ENCODE measurements at places on chromosomes 13 and 19. TPM values are rescaled to one million over a fixed set of nuclear protein-coding genes. Genes with fewer than 3 reads are reported as not detected.

- peak; percentile 92 for DNase-seq
These were observed 18.0 kb upstream of the PNMA8B start for GRCh38 chr19:46513461-46514236.

GRCh38 chr19:7640803-7641202 is 3.9 kb downstream of the STXBP2 start:
- DNase-seq, result no peak

DNA sequence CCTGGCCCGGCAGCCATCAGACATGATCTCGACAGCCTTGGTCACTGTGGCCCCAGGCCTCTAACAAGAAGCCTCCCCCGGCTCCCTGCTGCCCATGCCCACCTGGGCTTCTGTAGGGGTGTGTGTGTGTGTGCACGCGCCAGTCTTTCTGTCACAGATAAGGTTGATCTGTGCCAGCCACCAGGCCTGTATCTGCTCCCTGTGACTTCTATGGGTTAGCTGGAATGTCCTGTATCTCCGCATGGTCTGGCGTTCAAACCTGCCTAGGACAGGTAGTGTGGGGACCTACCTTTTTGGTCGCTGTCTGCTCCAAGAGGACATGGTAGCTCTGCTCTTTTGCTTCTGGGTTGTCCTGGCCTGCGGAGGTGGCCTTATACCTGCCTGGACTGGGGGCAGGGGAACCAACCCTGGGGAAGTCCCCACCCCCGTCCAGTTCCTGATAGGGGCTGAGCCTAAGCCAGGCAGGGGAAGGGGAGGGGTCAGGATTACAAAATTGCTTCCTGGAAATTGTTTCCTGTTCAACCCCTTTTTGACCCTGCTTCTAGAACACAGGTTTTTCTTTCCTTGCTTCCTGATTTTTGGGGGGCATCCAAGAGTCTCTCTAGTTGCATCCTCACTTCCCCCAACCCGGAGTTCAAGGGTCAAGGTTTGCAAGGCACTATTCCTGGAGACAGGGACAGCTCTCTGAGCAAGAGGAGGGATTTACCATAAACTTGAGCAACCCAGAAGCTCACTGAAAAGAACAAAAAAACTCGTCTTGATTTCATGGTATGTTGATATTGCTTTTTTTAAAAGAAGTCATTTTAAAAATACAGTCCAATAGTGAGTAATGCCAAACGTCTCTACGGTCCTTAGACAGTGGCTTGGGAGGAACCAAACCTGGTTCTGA is at the start of gene LRG1:
Gene LRG1 (minus strand): TSS at position 344 of the 889 bp plus-strand sequence. CDS start 23 bp downstream, at position 321.
- peak; percentile 90 for DNase-seq

Gene KASH5
- not detected for total RNA-seq

- no peak for DNase-seq
These were observed 9.3 kb downstream of the ALOX5AP start for GRCh38 chr13:30744681-30745077.

Gene RFX1
- total RNA-seq, result 1.8 TPM

DNA sequence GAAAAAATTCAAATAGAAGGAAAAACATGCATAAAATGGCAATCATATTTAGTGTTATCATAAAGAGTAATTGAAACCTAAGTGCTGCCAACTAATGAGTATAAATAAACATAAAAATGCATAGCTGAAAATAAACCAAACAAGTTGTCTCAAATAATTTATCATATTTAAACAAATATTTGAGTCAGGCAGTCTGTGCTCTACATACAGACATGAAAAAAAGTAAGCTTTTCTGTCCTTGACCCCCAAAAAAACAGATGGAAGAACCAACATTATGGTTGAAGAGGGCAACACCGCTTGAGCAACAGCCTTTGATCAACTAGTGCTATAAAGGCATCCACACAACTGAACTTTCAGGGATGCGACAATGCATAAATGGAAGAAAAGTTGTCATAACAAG is 735.1 kb upstream of the MIR17HG start:
- DNase-seq, result no peak

Gene VN1R4
- not detected for total RNA-seq

GRCh38 chr13:110240352-110240751 is 66.6 kb downstream of the COL4A1 start:
- no peak for DNase-seq

DNA sequence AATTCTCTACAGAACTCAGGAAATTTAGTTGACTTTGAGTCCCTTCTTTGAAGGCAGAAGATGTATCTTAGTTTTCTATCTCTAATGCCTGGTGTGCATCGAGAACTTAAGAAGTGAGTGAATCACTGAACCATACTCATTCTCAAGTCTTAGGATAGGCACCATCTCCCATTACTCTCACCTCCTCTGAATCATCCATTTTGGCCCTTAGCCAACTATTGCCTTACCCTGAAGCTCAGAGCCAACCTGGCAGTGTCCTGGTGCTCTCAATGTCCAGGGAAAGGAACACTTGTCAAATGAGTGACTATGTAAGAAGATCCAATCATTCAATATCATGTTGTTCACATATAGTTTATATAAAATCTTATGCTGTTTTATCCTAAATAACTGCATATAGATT is 146.6 kb downstream of the RGCC start:
- no peak for DNase-seq

- DNase-seq, result no peak
These were observed 15.4 kb downstream of the CEBPA start for GRCh38 chr19:33286899-33287298.

GRCh38 chr13:21364916-21365315 is 94.2 kb downstream of the ZDHHC20 start:
- DNase-seq, result no peak

DNA sequence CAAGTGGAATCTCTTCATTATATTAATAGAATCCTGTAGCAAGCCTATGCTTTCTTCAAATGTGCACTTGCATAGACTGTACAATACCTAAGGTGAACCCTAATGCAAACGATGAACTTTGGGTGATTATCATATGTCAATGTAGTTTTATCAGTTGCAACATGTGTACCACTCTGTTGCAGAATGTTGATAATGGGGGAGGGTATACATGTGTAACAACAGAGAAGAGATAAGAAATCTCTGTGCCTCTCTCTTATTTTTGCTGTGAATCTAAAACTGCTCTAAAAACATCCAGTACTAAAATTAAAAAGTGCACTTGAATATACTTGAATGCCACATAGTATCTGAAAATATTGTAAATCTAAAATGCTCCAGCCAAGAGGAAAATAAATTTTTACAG is 820.8 kb upstream of the MIR17HG start:
- no peak for DNase-seq

GRCh38 chr13:50812242-50812641 is 31.2 kb downstream of the DLEU7 start:
- DNase-seq, result no peak

DNA sequence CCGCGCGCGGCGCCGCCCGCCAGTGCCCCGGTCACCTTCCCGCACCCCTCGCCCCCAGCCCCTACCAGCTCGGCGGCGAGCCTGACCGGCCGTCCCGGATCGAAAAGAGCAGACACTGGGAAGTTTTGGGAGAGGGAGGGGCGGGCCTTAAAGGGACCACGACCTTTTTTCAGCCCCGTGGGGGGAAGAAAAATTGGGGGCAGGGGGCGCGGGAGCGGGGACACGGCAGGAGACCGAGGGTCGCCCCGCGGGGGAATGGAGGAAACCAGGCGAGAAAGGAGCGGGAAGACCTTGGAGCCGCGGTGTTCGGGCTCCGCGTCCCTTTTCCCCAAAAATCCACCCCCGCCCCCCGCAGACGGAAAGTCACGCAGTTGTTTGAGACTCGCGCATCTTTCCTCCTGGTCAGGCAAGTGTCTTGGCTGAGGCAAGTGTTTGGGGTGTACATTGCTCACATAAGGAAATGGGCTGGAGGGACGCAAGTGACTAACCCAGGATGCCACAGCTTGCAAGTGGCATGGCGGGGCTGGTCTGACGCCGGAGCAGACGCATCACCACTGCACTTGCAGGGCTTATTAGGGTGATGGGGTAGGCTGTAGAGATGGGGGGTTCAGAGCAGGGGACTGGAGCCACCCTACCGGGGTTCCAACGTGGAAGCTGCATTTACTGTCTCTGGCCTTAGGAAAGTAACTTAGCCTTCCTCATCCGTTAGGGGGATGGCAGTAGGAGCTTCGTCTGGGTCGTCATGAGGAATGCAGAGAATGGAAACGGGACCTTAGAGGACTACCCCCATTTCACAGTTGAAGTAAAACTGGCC is 2.7 kb upstream of the HNRNPL start:
- peak; percentile 56 for DNase-seq

Gene SHISA7
- total RNA-seq, result not detected

DNA sequence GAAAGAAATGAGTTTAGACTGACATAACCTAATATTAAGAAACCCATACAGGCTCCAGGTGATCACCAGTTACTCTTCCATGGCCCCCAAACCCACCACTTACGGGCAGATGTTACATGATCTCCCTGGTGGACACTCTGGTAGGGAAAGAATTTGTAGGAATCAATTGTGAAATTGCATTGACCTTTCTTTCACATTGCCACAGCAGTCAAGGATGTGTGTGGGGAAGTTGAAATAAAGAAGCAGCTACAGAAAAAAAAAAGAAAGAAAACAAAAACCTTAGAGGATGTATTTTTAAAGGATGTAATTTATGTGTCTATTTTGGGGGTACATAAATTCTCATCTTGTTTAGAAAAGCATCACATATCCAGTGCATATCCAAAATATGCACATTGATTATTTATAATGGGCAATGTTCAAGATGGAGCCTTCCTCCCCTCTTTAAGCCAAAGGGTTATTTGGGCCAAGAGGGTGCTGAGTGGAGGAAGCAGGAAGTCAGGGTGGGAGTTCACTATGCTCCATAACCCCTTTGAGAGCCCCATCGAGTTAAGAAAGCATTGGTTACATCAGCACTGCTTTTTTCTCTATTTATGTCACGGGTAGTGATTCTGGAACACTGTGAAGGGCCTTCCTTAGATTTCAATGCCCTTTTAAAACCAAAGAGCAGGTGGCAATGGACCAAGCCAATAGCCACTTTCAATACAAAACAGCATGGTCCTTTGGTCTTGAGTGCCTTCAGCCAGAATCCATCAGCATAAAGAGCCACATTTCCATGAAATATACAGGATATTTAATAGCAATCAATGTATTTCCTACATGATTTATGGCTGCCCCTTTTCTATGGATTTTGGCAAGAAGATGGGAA is 169.6 kb downstream of the LACC1 start:
- DNase-seq, result no peak

DNA sequence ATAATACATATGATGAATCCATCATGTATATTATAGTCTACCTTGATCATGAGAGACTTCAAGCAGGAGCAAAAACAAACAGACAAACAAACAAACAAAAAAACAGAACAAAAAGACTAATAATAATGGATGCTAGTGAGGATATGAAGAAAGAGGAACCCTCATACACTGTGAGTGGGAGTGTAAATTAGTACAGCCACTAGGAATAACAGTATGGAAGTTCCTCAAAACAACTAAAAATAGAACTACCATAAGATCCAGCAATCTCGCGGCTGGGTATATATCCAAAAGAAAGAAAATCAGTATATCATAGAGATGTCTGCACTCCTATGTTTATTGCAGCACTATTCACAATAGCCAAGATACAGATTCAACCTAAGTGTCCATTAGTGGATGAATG is 7.0 kb upstream of the DLEU7 start:
- no peak for DNase-seq

DNA sequence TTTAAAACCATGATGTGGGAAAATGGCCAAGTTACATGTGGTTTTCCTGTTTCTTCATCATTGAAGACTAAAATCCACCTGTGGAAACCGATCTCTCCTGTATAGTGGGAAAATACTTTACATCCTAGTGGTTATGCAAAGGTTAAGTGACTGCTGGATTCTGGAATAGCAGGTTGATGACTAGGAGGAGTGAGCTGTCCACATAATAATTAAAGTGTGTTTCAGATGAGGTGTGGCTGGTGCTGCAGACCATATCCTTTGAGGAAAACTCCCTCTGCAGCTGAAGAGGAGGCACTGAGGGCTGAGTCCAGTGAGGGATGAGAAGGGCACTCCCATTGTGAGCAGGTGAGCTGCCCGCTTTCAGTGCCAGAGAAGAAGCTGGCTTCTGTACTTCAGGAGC is 43.2 kb downstream of the DCLK1 start:
- no peak for DNase-seq

DNA sequence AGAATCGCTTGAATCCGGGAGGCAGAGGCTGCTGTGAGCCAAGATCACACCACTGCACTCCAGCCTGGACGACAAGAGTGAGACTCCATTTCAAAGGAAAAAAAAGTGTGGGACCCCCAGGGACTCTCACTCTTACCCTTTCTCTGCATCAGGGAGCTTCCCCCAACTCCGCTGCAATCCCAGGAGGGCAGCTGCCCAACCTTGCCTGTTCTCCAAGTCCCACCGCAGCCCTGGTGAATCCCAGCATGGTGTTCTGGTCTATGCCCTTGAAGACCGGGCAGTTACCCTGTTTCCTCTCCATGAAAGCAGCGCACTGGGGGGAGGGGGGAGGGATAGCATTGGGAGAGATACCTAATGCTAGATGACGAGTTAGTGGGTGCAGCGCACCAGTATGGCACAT is 35.7 kb upstream of the DPRX start:
- DNase-seq, result no peak

DNA sequence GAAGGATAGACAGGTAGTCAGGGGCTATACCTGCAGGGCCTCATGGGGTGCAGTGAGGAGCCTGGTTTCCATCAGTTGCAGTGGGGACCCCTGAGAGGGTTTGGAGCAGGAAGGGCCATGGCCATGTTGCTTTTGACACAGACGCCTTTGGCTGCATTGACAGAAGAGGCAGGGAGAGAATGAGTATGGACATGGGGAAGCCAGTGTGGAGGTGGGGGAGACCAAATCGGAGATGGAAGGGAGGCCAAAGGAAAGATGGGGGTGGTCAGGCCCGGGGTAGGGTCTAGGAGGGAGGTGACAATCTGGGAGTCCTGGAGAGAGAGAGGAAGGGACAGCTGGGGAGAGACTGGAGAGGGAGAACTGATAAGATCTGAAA is 1.3 kb downstream of the HSD11B1L start:
- DNase-seq, result no peak

DNA sequence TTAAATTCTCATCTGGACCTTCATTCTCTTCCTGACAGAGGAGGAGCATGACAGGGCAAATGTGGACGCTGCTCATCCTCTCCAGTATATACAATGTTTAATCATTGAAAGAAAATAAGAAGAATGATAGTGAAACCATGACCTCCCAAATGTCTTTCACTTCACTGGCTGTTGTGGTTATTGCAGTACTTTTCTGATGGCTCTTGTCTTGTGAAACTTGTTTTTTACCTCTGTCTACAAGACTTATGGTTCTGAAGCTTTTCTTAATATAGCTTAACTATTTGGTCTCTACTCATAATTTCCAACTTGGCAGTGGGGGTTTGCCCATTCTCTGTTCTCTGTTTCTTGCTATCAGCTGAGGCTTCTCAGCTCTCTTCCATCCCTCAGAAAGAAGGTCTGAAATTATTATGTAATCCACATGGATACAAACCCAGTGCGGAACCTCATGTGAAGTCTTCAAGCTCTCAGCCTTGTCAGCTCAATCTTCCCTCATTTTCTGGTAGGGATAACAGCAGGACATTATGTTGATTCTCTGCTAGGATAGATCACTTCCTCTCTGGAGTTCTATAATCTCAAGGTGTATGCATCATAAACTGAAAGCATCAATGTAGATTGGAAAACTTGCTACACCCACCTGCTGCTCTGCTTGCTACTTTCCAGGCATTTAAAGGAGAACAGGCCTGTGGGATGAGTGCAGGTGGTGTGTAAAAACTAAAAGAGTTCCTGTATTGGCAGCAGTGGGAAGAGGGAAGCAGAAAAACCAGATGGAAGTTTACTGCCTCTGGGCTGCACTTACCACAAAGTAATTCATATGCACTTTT is 250.3 kb upstream of the HTR2A start:
- DNase-seq, result no peak
